ENCODE measurements at places on chromosomes 5 and 9.

DNA sequence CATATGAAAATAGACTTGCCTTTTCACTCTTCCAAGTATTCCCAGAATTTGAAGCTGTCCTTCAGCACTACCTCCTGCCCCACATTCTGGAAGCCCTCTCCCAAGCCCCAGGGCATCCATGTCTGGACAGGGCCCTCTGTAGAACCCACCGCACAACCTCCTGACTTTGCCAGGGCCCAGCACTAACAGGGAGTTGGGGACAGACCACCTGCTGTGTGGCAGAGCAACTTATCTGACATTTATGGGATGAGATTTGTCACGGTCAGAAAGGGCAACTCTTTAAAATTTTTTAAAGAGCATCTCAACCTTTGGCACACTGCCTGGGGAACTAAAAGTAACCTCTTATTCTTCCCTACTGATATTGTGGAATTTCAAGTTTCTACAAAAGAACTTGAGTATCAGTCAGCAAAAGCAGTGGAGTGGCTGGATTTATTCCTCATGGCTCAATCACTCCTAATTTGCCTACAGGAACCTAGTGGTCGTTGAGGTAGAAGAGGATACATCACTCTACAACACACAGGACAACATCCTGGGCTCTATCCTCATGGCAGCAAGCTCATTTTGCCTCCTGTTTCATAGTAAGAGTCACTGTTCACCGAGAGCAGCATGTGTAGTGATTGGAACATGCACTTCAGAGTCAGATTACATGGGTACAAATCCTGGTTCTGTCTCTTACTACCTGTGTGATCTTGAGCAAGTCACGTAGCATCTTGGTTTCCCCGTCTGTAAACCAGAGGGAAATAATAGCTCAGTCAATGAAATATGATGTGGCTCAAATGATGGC is 285.3 kb downstream of the ENC1 start:
- DNase-seq, result no peak

DNA sequence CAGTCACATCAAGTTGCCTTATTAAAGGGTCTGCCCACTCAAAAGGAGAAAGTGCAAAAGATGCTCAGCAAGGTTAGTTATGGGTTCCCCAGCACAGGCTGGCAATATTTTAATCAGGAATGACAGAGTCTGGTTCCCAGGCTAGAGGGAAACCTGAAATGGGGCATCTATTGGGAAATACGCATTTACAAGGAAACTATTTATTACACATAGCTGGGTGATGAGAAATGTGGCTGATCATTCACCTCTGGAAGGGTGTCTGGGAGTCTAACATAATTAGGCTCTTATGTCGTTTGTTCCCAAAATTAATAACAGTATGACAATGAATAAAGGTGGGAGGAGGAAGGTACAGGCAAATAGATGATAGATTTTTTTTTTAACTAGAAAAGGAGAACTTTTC is 314.7 kb downstream of the ENC1 start:
- DNase-seq, result peak; percentile 39

DNA sequence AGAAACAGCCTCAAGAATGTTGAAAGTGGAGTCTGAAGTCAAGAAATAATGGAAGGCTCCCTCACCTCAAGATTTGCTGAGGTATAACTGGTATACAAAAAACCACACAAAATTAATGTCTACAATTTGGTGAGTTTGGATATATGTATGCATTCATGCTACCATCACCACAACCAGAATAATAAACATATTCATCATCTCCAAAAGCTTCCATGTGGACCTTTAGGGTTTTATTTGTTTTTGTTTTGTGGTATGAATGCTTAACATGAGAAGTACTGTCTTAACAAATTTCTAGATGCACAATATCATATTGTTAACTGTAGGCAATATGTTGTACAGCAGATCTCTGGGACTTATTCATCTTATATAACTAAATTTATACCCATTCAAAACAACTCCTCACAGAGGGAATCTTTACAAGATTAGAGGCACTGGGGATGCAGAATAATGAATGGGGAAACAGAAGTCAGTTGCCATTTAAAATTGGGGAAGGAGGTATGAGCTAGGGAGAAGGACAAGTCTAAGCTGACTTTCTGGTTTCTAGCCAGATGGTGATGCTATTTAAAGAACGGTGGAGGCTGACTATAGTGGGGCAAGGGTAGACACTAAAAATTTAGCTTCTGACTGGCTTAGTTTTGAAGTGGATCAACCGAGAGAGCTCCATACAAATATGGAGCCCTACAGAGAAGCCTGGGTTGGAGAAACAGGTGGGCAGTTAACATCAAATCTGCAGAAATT is 213.9 kb downstream of the BNC2 start:
- DNase-seq, result no peak

DNA sequence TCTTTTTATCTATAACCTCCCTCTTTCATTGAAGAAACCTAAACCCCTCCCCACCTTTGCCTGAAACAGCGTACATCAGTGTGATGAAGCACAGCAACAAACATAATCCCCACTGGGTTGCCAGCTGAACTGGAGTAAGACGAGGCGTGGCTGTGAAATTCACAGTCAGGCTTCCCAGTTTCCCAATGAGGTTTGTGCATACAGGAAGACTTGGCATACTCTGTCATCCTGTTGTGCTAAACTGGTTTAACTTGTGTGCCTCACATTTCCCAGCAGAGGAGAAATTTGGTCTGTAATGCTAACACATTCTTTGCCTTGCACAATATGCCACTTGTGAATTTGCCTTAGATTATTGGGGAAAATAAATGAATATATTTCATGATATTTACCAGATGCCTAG is 121.5 kb downstream of the SV2C start:
- DNase-seq, result no peak
